Calu3 (cell line): ENCODE measurements at places on chromosomes 1 and 21.

DNA sequence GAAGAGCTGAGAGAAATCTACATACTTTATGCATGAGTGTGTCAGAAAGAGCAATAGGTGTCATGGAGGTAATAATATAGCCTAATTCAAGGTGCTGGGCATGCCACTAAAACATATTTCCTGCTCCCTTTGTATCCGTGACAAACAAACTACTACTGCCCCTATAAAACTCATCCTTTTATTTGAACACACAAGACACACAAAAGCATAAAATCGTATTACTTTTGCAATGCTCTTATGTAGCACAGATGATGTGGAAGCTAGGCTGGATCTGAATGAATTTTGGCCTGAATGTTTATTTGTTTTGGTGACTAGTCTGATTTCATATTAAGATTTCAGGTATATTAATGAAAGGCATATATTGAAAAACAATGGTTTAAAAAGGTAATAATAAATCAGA, 239.3 kb upstream of the NEGR1 start:
- no peak for DNase-seq

GRCh38 chr21:29499734-29500343, 201.1 kb downstream of the BACH1 start:
- peak; percentile 50 for DNase-seq

DNA sequence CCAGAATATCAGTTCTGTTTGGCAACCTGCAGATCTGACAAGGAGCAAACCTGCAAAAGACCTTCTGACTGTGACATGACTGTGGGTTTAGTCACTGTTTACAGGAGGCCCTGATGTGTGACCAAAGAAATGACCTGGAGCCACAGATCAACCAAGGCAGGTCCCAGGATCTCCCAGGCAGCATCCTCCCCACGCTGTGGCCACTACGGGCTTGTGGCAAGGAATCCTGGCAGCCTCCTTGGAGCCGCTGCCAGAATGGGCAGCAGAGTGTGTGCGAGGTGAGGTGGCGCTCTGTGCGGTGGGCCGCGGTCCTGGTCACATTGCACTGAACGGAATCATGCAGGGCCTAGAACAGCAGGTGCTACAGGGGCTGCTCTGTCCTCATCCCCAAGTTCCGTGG, 15.9 kb downstream of the MCM3AP start:
- no peak for DNase-seq

DNA sequence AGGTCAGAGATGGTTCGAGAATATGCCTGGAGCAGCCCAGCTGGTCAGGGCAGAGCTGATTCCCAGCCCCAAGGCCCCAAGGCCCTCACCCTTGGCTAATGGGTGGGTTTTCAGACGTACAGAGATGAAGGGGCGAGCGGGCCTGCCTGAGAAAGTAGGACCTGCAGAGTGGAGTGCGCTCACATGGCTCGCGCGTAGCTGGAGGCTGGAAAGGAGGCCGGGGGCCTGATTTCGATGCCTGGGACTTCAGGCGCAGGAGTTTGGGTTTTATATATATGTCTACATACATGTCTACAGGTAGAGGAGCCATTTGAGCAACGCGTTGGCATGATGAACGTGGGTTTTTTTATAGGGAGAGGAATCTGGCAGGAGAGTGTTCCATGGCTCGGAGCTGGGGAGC, 8.9 kb downstream of the COQ8A start:
- DNase-seq = no peak

GRCh38 chr1:160070243-160071163, 543 bp upstream of the KCNJ10 start:
- DNase-seq = peak; percentile 82

GRCh38 chr1:209527993-209528717, 55.4 kb upstream of the CAMK1G start:
- DNase-seq = peak; percentile 74

DNA sequence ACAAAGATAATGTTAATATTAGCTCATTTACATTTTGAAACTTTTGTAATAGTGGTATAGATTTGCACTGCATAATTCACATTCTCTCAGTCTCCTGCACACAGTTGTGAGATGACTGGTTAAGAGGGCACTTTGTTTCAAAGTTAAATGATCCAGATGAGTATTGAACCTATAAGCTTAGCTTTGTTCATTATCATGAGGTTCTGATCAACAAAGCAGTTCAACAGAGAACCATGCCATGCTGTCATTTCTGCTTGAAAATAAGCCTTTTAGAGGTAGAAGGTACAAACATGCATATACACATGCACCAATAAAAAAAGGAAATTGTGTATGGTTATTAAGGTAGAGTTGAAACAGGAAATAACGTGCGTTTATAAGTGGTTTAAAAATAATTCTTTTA, 4.8 kb downstream of the RAP1A start:
- no peak for DNase-seq

DNA sequence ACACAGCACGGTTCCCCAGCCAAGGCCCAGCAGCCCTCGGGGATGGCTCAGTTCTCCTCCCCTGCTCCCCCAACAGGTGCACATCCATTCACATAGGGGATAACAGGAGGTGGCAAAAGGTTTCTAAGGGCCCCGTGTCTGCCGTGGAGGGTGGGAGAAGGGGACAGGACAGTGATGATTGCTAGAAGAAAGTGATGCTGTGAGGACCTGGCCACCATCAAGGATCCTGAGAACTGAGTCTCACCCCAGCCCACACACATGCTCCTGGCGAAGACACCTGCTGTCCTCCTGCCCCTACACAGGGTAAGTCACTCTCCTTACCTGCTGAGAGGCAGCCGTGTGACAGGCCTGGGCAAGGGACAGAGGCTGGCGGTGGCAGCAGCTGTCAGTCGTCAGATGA, 54.5 kb downstream of the GNG4 start:
- DNase-seq = no peak

DNA sequence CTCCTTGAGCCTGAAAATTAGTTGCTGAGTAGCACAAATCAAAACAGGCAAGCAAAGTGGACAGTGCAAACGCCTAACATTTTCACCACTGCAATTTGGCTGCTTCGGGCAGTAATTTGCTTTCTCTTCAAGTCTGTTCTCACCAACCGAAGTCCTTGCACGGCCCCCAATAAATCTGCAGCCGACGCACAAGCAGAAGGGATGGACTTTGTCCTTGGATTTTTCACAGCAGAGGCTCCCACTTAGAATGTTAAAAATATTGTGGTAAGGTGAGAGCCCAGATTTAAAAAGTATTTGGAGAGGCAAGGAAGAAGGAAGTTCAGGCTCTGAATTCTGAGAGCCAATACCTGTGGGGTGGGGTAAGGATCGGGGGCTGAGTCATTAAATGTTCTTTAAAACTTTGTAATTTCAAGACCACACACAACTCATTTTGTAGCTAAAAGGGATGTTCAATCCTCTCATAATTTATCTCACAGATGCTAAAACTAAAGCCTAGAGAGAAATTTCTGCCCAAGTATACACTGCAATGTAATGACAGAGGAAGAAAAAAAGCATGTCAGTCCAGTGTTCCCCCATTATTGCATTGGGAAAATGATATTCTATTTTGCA, 6.2 kb downstream of the CD247 start:
- no peak for DNase-seq

DNA sequence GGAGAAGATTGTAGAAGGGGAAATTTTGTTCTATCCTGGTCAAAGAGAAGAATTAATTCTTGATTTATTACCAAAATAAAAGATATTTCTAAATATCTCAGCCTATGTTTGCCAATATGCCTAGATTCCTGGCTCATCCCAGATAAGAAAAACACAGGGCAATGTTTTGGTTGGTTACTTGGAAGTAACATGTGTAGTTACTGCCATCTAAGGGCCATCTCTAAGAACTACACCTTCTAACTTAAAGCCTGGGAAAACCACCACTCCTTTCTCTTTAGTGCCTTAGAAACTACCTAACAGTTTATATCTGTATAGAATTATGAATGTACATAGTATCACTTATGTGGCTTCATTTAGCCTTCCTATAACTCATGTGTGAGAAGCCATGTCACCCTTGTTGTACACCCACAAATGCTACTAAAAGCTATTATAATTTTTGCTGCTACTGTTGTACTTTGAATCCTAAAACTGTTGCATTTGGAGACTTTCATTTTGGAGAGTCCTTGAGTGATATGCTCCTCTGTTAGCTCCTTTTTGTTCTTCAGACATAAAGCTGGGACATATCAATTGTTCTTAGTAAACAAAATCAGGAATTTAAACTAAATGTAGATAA, 4.5 kb downstream of the AIM2 start:
- DNase-seq = peak; percentile 12
